ENCODE measurements at places on chromosomes 7 and 10. TPM values are rescaled to one million over a fixed set of nuclear protein-coding genes. Genes with fewer than 3 reads are reported as not detected.

LIPF gene
- not detected for total RNA-seq

SORCS1 gene
- total RNA-seq: not detected

SSC4D gene
- 1.3 TPM for total RNA-seq

TMEM236 gene
- under 0.01 TPM for total RNA-seq

POU6F2 gene
- total RNA-seq: 0.13 TPM

ZC3HAV1L gene
- total RNA-seq: 11.1 TPM

ASB10 gene
- total RNA-seq: not detected

EPC1 gene
- 20.5 TPM for total RNA-seq

MKX gene
- total RNA-seq: 2.3 TPM

GIMAP7 gene
- not detected for total RNA-seq

GAD2 gene
- not detected for total RNA-seq

ZNF862 gene
- 5.0 TPM for total RNA-seq

C10orf143 gene
- 0.26 TPM for total RNA-seq

PNLIPRP1 gene
- not detected for total RNA-seq

GPR85 gene
- 0.77 TPM for total RNA-seq

MINDY4 gene
- 1.1 TPM for total RNA-seq

FAM25G gene
- 1.4 TPM for total RNA-seq
